Neuronal stem cell (in vitro differentiated cells): ENCODE measurements at places on chromosomes 6 and 20.

DNA sequence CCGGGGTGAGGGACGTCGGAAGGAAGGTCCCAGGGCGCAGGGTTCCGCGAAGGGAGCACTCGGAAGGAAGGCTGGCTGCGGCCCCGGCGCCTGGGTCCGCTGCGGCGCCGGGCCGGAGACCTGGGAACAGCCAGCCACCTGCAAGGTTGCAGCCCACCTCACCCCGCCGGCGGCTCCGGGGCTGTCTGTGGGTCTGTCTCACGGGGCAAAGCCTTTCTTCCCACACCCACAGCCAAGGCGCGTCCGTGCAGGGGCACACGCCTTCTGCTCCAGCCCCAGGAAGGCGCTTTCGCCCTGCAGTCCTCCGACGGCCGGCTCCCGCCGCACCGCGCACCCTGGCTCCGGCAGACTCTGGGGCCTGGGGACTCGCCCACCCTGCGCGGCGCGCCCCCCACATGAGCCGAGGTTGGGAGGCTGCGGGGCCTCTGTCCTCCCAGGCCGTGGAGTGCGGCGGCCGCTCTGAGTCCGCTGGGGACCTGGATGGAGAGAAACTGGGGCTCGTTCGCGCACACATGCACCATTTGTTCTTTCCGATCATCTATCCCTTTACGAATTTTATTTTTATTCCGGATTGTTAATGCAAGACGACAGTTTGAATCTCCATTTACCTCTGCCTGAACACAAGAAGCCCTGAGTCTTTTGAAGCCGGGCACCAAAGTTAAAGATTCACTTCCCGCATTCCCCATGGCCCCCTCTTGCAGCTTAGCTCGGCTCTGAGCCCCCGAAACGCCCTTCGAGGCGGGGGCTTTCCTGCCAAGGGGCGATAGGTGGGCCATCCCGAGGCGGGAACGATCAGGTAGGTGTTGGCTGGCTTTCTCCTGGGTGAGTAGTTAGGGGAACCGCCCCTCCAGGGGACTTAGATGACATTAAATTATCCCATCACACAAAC, 4.5 kb upstream of the FOXC1 start:
- DNase-seq: no peak

GRCh38 chr6:44219053-44219814, 2.5 kb downstream of the MYMX start:
- DNase-seq: peak; percentile 81

- no peak for DNase-seq
These were observed 155.0 kb upstream of the SUPT3H start for GRCh38 chr6:45532721-45533210.

DNA sequence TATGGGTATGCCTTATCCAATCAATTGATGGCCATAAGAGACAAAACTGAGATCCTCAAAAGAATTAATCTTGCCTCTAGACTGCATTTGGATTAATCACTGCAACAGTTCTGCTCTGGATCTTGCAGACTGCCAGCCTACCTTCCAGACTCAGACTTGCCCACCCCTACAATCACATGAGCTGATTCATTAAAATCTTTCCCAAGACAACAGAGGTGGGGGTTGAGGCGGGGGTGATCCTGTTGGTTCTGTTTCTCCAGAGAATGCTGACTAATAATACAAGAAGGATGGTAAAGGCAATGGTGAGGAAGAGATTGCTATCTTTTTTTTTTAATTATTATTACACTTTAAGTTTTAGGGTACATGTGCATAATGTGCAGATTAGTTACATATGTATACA, 43.7 kb upstream of the MEI4 start:
- DNase-seq: no peak

DNA sequence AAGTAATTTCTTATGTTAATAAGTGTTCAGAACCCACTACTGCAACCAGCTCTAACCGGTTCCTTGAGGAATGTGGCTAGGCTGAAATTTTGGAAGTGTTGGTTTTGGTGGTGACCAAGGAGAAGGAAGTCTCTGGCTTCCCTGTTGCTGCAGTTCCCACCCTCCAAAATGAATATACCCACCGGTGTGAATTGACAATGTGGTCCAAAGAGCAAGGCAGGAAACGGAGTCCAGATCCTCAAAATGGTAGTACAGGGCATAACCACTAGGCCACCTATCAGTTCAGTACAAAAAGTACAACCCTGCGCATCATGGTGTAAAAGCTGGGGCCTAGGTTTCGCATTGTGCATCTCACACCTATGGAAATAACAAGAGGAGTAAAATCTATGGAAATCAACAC, 2.8 kb downstream of the ADNP start:
- DNase-seq: no peak

GRCh38 chr20:45997187-45997586, 11.5 kb upstream of the MMP9 start:
- DNase-seq: no peak

DNA sequence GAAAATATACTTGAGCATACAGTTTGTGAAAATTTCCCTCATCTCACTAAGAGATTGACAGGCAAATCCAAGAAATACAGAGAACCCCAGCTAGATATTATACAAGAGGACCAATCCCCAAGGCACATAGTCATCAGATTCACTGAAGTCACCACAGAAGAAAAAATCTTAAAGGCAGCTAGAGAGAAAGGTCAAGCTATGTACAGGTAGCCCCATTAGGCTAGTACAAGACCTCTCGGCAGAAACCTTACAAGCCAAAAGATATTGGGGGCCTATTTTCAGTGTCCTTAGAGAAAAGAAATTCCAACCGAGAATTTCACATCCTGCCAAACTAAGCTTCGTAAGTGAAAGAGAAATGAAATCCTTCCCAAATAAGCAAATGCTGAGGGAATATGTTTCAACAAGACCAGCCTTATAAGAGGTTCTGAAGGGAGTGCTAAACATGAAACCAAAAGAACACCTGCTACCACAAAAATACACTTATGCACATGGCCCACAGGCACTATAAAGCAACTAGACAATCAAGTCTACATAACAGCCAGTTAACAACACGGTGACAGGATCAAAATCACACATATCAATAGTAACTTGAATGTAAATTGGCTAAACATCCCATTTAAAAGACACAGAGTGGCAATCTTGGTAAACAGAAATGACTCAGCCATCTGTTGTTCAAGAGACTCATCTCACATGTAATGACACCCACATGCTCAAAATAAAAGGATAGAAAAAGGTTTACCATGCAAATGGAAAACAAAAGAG, 96.3 kb downstream of the FHL5 start:
- DNase-seq: no peak

DNA sequence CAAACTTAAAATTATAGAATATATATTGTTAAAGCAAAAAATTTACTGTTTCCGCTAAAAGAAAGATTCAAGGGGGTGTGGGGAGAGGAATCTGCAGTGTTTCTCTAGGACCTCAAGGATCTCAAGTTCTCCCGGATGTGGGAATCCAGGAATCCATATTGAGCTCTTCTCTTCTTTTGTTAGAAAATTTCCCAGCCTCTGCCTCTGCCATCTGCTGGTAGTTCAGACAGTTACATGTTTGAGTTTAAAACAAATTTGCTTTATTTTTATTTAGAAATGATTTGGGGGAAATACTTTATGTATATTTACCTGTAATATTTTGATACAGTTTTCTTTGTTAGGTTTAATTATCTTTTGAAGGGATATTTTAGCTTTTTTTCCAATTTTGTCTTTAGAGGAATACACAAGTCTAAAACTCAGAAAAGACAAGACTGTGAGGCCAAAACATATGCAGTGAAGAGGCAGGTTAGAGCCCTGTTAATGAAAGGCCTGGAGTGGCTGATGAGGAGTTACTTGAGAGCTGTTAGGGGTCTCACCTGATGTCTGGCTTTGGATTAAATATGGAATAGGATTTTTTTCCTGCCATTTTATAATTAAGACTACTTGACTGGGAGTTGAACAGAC, 268.8 kb downstream of the ARID1B start:
- DNase-seq: no peak

DNA sequence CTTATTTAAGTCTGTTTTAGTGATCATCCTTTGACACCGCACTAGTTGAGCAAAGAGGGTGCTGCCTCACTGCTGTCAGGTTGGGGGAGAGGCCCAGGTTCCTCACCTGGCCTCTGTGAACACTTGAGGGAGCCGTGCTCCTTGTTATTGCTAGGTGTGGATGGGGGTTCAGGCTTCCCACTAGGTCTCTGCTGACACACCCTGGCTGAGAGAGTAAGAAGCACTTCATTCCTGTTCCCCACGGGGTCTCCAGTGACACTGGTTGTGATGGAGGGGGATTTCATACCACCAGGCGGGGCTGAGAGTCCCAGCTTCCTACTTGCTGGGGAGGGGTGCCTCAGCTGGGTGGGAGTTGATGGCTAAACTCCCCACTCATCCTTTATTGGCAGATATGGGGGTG, 11.1 kb upstream of the NOTCH4 start:
- no peak for DNase-seq

GRCh38 chr6:81834141-81834681, 81.7 kb upstream of the TENT5A start:
- no peak for DNase-seq

- no peak for DNase-seq
These were observed 13.2 kb downstream of the STX7 start for GRCh38 chr6:132499757-132500156.

GRCh38 chr6:16404456-16404855, 166.1 kb downstream of the GMPR start:
- DNase-seq: no peak

- DNase-seq: no peak
These were observed 119.9 kb downstream of the HFE start for GRCh38 chr6:26206868-26207801.

GRCh38 chr6:138572167-138572875, 73.0 kb upstream of the NHSL1 start:
- DNase-seq: peak; percentile 76

GRCh38 chr6:16045238-16045637, 83.6 kb upstream of the MYLIP start:
- DNase-seq: no peak

GRCh38 chr6:128057541-128057940, 156.7 kb upstream of the THEMIS start:
- DNase-seq: no peak

- DNase-seq: no peak
These were observed 11.1 kb upstream of the TSPYL1 start for GRCh38 chr6:116290799-116291198.

DNA sequence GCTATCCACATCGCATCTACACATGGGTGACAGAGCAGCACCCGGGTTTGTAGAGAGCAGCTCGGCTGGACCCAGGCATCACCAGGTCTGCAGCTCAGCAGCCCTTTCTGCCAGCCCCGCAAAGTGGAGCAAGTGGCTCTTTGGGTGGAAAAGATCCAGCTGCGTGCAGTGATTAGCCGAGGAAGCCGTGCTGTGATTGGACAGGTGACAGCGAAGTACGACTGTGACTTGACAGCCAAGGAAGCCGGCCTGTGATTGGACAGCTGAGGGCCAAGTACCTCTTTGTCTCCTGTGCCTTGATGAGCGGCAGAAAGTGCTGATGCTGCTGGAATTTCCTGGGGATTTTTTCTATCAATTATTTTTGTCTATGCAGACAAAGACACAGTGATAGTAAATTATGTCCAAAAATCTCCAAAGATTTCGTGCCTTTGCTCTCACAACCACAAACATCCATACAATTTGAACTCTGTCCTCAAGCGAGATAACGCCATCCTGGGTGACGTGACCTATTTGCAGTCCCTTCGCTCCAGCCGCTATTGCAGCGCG, 62.3 kb upstream of the GPR31 start:
- no peak for DNase-seq

GRCh38 chr20:61193164-61193563, 58.9 kb upstream of the CDH4 start:
- no peak for DNase-seq

DNA sequence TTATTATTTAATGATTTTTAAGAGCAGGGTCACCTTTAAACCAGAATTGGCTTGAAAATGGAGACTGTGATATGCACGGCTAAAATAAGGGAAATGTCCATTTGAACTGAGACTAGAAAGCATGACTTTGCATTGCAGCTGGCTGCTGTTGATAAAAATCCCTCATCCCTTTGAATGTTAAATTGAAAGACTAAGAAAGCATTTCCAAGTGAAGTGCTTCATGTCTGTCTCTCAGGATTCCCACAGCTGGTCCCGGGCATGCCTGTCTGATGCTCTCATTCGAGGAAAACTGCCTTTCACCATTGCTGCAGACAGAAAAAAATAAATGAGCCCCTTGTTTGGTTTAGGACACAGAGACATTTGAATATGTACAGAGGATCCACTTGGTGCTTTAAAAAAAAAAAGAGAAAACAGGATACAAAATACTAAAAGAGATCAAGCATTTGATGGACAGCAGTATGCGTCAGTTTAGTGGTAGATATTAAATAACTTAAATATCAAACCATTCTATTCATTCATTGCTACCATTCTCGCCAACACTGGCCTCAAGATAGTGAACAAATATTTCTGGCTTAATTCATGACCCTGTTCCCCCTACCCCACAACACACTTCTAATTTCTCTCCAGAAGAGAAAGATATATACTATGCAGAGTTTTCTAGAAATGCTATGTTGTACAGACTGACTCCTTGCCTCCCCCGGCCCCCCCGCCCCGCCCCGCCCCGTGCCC, 55.0 kb downstream of the TBC1D7 start:
- no peak for DNase-seq

DNA sequence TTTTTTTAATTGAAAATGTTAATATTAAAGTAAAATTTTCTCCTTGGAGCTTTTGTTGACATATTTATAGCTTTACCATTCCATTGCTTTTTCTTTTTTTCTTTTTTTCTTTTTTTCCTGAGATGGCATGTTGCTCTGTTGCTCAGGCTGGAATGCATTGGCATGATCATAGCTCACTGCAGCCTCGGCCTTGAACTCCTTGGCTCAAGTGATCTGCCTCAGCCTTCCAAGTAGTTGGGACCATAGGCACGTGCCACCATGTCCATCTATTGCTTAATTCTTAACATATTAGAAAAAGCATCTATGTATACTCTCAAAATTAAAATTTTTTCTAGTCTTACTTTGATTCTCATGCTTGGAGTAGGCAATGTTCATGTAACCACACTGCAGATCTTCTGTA, 43.0 kb downstream of the RALGAPB start:
- DNase-seq: no peak

DNA sequence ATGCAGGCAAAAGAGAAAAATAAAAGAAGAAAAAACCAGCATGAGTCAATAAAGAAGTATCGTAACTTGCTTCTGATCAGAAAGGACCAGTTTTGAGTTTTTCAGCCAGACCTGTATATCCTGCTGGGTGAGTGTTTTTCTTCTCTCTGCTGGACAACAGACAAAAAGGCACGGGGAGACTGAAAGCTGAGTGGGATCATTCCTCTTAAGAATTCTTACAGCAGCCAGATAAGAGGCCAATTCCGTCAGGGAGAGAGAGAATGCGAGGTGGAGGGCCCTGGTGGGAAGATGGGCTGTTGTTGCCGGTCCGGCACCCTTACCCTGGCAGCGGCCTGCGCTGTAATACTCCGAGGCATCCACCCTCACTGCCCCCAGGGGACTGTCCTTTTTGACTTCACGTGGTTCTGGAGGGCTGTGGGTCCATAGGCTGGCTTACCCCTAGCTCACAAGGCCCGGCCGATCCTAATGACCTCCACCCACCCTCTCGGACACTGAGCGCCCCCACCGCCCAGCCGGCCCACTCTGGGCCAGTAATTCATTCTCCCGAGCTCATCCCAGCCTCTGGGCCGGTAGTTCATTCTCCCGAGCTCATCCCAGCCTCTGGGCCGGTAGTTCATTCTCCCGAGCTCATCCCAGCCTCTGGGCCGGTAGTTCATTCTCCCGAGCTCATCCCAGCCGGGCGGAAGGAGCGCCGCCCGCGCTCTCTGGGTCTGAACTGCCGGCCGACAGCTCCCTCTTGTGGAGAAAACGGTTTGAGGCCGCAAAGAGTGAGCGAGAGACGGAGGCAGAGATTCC, 118.3 kb upstream of the SIRPA start:
- peak; percentile 88 for DNase-seq

GRCh38 chr6:165616116-165616515, 46.9 kb downstream of the PDE10A start:
- no peak for DNase-seq

- no peak for DNase-seq
These were observed 10.8 kb upstream of the MAN1A1 start for GRCh38 chr6:119360262-119360915.
